Right forelimb (tissue), 1 donor: ENCODE measurements at places on chromosomes 1 and 21.
A peak's percentile ranks its signal among the peaks of the same experiment; 100 is the strongest.

DNA sequence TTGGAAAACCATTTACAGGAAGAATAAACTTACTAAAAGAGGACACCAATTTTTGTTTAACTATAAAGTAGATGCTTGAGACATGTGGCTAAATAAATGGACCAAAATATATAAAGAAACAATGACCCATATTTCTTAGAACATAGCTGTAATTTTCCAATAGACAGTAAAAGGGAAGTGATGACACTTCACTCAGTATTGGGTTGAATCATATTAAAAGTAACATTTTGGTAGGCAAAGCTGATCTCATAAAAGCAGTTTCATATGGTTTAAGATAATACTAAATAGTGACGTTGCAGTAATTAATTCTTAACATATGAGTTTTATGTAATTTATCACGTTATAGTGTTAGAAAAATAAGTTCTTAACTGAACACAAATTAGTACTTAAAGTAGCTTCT, 308.9 kb upstream of the RUNX1 start:
- no peak for DNase-seq

DNA sequence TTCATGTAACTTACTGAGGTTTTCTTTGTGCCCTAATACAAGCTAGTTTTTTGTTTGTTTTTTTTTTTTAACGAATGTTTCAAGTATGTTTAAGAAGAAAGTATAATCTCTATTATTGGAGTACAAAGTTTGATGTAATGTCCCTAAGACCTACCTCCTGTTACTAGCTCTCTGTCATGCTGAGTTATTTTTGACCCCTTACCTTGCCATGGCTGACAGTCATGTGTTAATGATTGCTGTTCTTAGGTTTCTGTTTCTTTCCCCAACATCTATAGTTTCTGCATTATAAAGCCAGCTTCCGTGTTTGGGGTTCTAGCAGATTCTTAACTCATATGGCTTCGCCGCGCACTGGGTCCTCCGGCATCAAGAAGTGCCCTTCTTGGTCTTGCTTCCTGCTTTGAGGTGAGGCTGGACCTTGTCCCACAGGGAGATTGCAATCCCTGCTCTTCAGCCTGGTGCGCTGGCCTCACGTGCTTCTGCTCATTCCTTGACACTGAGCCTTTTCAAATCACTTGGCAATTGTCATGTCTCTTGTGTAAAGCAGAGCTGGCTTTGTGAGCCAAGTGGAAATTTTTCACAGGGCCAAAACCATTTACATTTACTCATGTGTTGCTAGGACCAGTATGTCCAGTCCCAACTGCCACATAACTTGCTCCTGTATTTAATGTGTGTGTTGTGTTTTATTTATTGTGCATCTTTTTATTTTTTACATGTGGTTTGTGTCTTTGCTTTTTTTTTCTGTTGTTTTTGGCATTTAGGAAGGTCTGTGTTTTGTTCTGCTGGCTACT, 135.0 kb upstream of the COL6A1 start:
- no peak for DNase-seq

- DNase-seq, result no peak
These were observed 34.0 kb downstream of the ST6GALNAC5 start for GRCh38 chr1:76901158-76901767.

DNA sequence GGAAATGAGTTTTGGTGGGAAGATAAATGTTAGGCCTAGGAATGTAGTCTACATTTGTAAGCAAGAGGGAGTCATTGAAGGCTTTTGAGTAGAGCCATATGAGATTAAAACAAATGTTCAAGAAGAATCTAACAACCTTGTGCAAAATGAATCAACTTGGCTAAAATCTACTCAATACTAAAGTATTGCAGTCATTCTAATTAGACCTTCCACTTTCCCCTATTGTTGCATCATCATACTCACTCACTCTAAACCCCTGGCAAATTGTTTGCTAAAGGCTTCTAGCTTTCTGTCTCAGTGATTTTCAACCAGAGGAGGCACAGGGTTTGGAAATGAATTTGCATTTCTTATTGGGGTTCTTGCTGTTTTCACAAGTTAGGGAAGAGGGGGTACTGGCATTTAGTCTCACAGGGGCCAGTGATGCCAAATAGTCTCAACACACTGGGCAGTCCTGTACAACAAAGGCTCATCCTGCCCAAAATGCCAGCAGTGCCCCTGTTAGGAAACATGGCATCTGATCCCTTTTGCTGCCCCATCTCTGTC, 85.3 kb downstream of the SEC16B start:
- DNase-seq, result no peak

DNA sequence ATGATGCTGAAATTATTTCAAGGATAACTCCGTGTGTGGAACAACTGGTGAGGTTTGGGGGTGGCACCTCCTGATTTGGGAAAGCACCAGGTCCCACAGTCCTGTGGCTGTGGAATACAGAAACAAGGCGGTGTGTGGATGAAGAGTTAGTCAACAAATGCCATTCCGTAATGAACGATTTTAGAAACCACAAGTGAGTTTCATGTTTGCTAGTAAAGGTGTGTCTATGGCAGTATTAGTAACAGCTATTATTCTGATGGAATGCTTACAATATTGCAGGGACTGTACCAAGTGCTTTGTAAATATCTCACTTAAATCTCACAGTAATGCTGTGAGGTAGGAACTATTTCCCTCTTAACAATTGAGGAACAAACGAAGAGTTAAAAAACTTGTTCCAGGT, 53.8 kb downstream of the B3GALNT2 start:
- DNase-seq, result no peak

DNA sequence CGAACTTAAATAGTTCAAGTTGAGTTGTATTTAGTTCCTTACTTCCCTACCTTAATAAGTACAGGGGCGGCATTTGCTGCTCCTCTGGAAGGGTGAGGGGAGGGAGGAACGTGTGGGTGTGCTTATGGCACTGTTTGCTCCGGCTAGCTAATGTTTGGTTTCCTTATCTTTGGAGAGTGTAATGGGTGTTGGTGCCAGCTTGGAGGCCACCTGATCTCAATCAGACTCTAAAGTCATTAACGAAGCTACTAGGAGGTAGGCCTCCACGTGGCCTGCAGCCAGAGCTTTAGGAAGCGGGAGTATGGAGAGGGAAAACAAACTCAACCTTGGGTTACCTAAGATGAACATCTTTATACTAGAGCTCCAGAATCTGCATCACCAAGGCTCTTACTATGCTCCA, 43.0 kb upstream of the RAP1A start:
- DNase-seq, result no peak

GRCh38 chr1:28591708-28592320, at the start of gene RAB42:
Gene RAB42, plus strand, starts transcription at chr1:28592265. Its CDS starts 247 bp downstream, at chr1:28592512.
- peak; percentile 73 for DNase-seq

GRCh38 chr1:154798645-154799044, 71.4 kb downstream of the KCNN3 start:
- DNase-seq, result no peak

- no peak for DNase-seq
These were observed 233.0 kb upstream of the IRF2BP2 start for GRCh38 chr1:234842726-234843641.

GRCh38 chr1:187034501-187034900, 205.8 kb downstream of the PLA2G4A start:
- no peak for DNase-seq

GRCh38 chr1:53051676-53052075, 10.3 kb upstream of the PODN start:
- DNase-seq, result no peak

GRCh38 chr1:94535095-94535494, 6.5 kb downstream of the F3 start:
- DNase-seq, result no peak

DNA sequence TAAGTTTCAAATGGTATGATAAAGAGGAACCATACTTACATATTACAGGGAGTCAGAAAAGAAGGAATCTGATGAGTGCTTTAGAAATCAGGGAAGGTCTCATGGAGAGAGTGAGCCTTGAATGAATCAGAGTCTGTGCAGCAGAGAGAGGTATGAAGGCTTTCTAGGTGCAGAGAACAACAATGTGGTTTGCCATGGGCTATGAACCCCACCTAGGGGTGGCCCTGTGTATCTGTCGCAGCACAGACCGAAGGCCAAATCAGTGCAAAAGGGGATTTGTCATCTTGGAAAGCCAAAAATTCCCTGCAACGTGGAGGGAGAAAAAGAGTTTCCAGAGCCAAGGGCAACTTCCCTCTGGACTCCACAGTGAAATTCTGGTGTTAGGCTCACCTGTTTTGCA, 3.5 kb downstream of the PAPPA2 start:
- no peak for DNase-seq

DNA sequence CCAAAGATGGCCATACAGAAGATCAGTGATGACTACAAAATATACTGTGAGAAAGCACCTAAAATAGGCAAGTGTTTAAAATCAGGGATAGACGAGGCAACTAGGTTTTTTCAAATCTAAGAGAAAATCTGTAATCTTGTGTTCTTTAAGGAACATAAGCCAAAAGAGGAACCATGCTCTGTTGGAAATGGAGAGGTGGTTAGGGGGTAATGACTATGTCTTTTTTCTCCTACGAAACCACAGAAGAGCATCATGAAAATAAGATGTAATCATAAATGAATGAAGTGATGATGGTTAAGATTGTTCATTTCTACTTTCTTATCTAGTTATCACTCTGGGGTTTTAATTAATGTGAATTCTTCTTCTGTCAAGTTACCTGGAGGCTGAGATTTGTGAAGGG, 43.1 kb downstream of the RGSL1 start:
- DNase-seq, result no peak

GRCh38 chr1:8497210-8497819, 179.4 kb downstream of the SLC45A1 start:
- no peak for DNase-seq

DNA sequence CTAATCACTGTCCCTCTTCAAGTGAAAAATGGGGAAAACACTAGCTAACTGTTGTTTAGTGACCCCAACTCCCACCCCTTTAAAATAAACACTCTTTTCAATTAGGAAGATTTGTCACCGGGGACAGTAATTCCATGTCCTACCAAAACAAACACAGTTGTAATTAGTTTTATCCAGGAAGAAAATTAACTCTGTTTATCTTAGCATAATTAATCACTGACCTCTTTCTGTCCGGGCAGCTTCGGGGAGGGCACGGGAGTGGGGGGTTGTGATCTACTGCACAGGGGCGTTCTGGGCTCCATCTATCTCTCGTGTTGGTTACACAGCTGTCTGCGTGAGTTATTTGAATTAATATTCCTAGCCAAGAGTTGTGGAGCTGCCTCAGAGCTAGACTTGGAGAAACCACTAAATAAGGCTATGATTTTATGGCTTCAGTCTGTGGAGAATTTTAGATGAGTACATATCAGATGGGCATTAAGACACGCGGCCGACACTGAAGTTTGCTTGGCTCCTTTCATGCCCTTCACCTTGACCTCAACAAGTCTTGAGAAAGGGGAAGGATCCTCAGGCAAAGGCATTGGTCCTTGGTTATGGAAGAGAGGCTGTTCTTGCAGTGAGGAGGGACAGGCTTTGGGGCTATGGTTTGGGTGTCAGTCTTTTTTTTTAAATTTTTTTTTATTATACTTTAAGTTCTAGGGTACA, 102.0 kb upstream of the TRABD2B start:
- no peak for DNase-seq

- DNase-seq, result no peak
These were observed 563.8 kb downstream of the PTPRU start for GRCh38 chr1:29800120-29800519.

DNA sequence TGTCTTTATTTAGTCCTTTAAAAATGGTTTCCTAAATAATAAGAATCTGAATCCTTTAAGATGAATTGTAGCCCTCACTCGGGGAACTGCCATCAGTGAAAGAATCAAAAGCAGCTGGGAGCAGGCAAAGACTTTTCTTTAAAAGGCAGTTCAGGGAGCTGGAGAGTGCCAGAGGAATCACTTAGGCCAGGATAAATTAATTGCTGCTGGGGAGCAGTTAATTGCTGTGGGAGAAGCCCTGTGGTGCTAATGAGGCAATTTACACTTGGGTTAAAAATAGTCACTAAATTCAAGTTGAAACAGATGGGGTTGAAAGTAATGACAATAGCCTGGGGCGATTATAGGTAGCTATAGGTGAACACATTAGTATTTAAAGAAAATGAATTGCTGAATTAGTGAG, 38.7 kb upstream of the COL24A1 start:
- no peak for DNase-seq

DNA sequence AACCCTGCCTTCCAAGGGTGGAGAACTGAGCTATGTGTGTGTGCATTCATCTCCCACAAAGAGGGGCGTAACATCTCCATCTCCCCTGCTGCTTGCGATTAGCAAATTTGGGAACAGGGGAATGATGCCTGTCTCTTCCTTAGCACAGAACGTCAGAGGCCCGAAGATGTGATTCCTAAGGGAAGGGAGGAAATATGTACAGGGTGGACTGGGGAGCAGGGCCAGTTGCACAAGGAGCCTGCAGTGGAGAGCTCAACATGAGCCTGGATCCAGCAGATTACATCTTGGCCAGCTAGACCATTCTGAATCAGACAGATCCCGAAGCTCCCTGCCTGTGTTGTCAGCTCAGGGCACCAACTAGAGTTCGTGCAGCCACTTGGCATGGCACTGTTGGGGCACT, 118.1 kb downstream of the NGF start:
- no peak for DNase-seq

GRCh38 chr1:63935553-63935952, 161.7 kb downstream of the ROR1 start:
- DNase-seq, result no peak

GRCh38 chr1:42385283-42385682, 4.7 kb downstream of the RIMKLA start:
- DNase-seq, result no peak

GRCh38 chr1:87200875-87201638, 127.6 kb upstream of the LMO4 start:
- no peak for DNase-seq

DNA sequence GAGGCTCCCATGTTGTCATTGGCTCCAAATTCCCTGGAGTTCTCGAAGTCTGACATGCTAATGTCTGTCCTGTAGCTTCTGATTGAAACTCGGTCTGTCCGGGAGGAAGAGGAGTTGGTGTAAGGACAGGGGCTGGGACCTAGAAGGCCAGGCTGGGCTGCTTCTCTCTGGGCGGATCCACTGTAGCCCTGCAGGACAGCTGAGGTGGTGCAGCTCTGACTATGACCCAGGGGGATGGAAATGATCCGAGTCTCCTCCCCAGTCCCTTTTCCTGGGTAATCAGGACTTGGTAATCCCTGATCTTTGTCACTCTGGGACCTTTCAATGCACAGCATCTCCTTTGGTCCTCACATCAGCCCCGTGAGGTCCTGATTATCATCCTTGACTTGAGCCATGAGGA, 10.0 kb upstream of the FCMR start:
- no peak for DNase-seq
